ENCODE measurements at places on chromosomes 11 and 22.

DNA sequence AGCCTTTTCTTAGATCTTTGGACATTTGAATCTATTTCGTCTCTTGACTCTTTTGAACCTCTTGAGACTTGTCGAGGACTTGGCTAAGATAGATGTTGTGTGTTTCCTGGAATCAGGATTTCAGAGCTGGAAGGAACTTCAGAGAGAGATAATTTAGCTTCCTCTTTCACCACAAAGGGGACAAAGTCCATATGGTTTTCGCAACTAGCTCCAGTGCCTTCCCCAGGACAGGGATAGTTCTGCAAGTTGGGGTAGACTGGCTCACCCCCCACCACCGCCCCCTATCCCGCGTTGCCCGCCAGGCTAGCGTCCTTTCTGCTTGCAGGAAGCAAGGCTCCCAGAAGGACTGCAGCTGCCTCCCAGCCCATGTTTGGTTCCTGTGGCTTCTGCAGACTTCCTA is 75.7 kb upstream of the MYO18B start:
- no peak overlapping the region for H3K4me3 ChIP-seq
- peaks cover 8% of the 10 kb centered on the region for H3K4me1 ChIP-seq
- no peaks in the 10 kb centered on the region for H3K27me3 ChIP-seq
- H3K36me3 ChIP-seq = peaks cover 44% of the 10 kb centered on the region

GRCh38 chr11:112334381-112334780 is 73.7 kb upstream of the PLET1 start:
- H3K36me3 ChIP-seq = no peaks in the 10 kb centered on the region
- no peak for DNase-seq
- H3K4me1 ChIP-seq = no peaks in the 10 kb centered on the region
- H3K27me3 ChIP-seq = no peaks in the 10 kb centered on the region
- H3K4me3 ChIP-seq = no peak overlapping the region
- H3K27ac ChIP-seq = no peak overlapping the region

DNA sequence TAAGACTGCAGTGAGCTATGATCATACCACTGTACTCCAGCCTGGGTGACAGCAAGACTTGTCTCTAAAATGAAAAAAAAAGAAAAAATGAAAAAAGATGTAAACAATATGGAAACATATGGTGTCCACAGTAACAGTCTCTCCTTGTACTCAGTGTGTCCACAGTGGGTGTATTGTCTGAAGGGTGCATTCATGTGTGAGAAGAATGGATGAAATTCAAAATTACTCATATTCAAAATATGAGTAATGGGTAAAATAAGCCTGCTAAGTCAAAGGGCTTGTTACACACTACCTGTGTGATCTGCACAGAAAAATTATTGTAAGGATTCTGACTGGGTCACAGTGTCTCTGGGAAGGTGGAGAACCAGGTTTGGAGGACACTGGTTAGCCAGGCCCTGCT is 26.9 kb downstream of the PPFIA1 start:
- H3K4me1 ChIP-seq = no peaks in the 10 kb centered on the region
- H3K27ac ChIP-seq = no peak overlapping the region
- DNase-seq = no peak
- H3K36me3 ChIP-seq = peaks cover 10% of the 10 kb centered on the region
- H3K4me3 ChIP-seq = no peak overlapping the region
- no peaks in the 10 kb centered on the region for H3K27me3 ChIP-seq

DNA sequence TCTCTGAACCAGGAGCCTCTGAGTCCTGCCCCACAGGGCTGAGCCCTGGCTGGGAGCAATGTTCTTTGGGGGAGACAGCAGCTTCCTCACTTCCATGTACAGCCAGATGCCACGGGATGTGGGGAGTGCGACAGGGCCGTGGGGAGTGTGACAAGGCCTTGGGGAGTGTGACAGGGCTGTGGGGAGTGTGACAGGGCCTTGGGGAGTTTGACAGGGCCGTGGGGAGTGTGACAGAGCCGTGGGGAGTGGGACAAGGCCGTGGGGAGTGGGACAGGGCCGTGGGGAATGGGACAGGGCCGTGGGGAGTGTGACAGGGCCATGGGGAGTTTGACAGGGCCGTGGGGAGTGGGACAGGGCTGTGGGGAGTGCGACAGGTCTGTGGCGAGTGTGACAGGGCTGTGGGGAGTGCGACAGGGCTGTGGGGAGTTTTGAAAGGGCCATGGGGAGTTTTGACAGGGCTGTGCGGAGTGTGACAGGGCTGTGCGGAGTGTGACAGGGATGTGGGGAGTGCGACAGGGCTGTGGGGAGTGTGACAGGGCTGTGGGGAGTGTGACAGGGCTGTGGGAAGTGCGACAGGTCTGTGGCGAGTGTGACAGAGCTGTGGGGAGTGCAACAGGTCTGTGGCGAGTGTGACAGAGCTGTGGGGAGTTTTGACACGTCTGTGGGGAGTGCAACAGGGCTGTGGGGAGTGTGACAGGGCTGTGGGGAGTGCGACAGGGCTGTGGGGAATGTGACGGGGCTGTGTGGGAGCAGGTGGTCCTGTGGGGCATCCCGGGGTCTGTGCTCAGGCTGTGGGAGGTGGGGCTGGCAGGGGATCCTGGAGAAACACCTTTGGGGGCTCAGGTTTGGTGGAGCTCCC is 6.6 kb upstream of the KRTAP5-6 start:
- peaks cover 7% of the 10 kb centered on the region for H3K4me1 ChIP-seq
- H3K4me3 ChIP-seq = no peak overlapping the region
- no peak for DNase-seq
- no peaks in the 10 kb centered on the region for H3K36me3 ChIP-seq
- H3K27ac ChIP-seq = no peak overlapping the region

GRCh38 chr22:40463683-40464082 is 93.3 kb downstream of the SGSM3 start:
- peaks cover 30% of the 10 kb centered on the region for H3K36me3 ChIP-seq
- peak overlapping the region; percentile 96 for H3K4me3 ChIP-seq
- peak overlapping the region; percentile 97 for H3K27ac ChIP-seq

DNA sequence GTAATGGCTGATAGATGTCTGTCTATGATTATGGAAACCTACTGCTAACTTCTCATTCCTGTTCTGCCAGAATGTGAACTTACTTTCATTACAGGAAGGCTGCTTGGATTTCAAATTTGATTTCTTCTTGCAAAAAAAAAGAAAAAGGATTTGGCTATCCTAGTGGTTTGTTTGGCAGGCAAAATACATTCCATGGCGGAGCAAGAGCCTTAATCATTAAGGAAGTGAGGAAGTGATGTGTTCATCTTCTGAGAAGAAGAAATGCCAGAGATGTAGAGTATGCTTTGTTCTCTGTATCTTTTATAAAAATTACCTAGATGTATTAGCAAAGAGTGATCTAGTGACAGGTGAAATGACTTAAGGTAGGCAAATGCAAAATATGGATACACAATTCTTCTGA is 356.3 kb downstream of the SOX6 start:
- no peak for DNase-seq
- no peak overlapping the region for H3K4me3 ChIP-seq
- H3K27ac ChIP-seq = no peak overlapping the region

DNA sequence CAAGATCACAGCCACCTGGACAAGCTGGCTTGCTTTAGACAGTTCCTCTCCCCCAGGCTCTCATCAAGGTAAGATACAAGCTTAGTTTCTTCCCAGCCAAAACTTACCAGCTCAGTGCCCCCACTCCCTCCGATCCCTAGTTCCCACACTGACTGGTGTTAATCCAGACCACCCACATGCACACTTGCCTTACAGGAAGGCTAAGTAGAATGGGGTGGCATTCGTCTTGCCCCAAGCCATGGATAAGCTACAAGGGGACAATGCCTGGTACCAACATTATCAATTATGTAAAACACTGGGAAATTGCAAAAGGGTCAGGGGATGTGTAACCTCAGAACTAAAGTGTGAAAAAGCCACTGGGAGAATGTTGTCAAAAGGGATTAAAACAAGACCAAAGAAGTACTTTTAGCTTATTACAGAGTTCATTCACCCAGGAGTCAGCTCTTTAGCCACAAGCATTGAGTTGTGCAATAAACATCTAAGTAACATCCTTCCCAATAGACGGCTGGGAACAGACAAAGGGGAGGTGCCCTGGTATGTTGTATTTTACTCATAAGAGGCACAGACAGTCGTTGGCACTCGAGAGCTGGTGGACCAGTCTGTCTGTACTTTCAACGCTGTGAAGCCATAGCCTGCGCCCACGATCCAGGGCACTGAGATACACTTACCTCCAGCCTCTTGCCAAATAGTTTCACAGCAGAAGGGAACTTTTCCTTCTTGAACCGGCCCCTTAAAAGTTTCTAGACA is 1.1 kb downstream of the DHCR7 start:
- no peak for DNase-seq
- H3K4me3 ChIP-seq = peak overlapping the region; percentile 90
- H3K4me1 ChIP-seq = peaks cover 42% of the 10 kb centered on the region
- no peaks in the 10 kb centered on the region for H3K27me3 ChIP-seq
- peaks cover 52% of the 10 kb centered on the region for H3K36me3 ChIP-seq
- H3K27ac ChIP-seq = peak overlapping the region; percentile 66

DNA sequence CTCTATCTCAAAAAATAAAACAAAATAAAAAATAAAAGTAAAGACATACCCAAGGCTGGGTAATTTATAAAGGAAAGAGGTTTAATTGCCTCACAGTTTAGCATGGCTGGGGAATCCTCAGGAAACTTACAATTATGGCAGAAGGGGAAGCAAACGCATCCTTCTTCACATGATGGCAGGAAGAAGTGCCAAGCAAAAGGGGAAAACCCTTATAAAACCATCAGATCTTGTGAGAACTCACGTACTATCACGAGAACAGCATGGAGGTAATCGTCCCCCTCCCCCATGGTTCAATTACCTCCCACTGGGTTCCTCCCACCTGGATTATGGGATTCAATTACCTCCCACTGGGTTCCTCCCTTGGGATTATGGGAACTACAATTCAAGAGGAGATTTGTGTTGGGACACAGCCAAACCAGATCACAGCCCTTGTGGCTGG is 8.3 kb upstream of the SSTR3 start:
- DNase-seq = peak; percentile 57
- peaks cover 68% of the 10 kb centered on the region for H3K36me3 ChIP-seq
- peaks cover 94% of the 10 kb centered on the region for H3K4me1 ChIP-seq
- H3K27me3 ChIP-seq = no peaks in the 10 kb centered on the region
- H3K27ac ChIP-seq = peak overlapping the region; percentile 96

- H3K27me3 ChIP-seq = no peaks in the 10 kb centered on the region
- peaks cover 14% of the 10 kb centered on the region for H3K36me3 ChIP-seq
Measured at GRCh38 chr11:68837583-68838571, 3.8 kb downstream of the CPT1A start.

DNA sequence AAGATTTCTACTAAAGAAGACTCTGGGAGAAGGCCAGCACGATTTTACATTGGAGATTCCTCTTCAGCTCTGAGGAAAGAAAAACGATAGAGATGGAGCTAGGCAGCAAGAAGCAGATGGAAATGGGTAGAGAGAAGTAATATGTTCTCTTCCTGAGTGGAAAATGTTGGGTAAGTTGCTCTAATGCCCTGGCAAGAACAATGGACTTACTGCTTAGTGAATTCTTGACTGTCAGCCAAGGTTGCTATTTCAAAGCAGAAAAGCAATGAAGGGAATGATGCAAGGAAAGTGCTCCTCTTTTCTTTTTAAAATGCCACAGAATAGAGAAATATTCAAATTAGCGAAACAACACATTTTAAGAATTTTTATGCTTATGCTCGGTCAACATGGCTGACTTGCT is 38.4 kb upstream of the CWF19L2 start:
- no peak for DNase-seq
- H3K4me3 ChIP-seq = no peak overlapping the region
- no peaks in the 10 kb centered on the region for H3K4me1 ChIP-seq
- H3K27ac ChIP-seq = no peak overlapping the region
- peaks cover under 1% of the 10 kb centered on the region for H3K36me3 ChIP-seq
- no peaks in the 10 kb centered on the region for H3K27me3 ChIP-seq

DNA sequence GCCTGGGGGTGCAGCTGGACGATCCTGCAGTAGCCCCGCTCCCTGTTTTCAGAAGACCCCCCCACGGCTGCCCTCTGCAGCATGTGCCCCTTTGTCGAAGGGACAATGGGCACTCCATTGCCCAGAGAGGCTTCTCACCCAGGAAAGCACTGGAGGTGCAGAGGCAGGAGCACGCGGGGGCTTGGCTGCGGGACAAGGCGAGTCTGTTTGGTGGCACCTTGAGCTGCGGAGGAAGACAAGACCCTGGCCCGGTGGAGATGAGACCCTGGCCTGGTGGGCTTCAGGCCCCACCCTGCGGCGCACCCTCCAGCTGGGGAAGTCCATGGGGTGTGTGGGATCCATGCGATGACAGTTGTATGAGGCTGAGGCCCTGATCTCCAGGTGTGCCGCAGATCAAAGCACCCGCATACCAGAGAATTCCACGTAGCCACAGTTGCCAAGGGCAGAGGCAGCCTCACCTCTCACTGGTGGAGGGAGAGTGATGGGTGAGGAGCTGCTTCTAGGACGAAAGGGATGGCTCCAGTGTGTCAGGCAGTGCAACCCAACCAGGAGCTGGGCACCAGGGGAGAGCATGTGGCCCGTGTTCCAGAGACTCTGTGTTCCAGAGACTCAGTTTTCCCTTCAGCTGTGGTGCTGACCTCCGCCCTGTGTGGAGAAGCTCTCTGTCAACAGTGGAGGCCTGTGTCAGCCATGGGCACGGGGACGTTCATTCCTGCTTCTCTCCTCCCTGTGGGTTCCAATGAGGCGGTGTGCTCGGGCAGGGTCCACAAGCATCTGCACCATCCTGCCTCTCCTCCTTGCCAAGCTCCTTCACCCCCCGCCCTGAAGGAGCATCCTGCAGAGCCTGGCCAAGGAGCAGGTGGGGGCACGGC is 10.0 kb downstream of the TBX1 start:
- no peaks in the 10 kb centered on the region for H3K36me3 ChIP-seq
- no peak overlapping the region for H3K27ac ChIP-seq
- H3K4me1 ChIP-seq = peaks cover 12% of the 10 kb centered on the region
- H3K4me3 ChIP-seq = no peak overlapping the region

DNA sequence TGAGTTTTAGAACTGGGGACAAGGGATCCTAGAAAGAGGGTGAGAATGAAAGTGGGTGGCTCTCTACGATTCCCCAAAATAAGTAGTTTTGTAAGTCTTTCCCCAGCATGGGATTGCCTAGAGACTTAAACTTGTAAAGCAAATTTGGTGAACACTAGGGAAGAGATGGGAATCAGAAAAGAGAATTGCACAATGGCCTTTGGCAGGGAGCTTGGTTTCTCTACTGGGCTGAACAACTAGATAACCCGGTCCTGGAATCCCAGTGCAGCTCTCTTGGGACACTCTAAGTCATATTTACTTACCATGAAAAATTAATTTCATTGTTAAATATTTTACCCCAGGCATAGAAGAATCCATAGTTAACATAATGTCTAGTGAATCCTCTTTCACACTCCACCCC is 16.5 kb upstream of the USP18 start:
- no peak for DNase-seq
- H3K27ac ChIP-seq = no peak overlapping the region
- peaks cover 7% of the 10 kb centered on the region for H3K36me3 ChIP-seq

Data from activated CD8-positive, alpha-beta T cell treated with anti-CD3 and anti-CD28 coated beads, Interleukin-2, amount 10 ng/mL, durations not matched to agents 7 days and 5 days (primary cell).